ENCODE measurements at places on chromosomes 4 and X.

GRCh38 chr4:157294575-157294974, 74.0 kb downstream of the GRIA2 start:
- no peak for DNase-seq

DNA sequence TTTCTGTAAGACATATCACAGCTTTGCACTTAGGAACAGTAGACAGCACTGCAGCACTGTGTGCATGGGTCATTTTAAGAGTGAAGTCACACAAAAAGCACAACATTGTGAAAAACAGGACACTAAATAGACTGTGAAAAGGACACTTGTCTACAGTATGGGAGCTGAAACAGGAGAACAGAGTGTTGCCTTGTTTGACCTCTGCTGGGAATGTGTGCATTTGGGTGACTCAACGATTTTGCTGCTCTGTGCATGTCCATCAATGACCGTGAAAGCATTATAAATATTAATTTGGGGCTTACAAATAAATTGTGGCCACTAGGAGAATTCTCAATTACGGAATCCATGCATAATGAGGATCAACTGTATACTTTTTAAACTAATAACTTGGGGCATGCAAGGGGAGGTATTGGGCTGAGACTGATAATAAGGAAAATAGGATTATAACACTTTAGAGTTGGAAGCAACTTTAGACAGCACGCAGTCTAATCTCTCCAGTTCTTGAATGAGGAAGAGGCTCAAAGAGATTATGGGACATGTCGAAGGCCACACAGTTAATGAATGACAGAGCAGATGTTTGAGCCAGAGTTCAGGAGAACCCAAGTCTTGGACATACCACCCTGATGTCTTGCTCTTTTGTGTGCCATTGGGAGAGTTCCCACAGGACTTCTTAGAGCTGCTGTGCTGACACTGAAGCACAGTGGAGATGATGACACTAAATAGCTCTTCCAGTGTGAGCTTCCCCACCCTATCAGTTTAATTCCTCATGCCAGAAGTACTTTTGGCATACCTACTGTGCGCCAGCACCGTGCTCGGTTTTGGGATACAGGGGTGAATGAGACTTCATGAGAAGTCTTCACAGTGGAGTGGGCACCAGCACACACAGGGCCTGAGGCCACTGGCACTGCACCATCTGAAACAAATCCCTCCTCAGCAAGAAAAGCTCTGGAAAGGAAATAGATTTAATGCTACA, 79.3 kb downstream of the FRAS1 start:
- no peak for DNase-seq

DNA sequence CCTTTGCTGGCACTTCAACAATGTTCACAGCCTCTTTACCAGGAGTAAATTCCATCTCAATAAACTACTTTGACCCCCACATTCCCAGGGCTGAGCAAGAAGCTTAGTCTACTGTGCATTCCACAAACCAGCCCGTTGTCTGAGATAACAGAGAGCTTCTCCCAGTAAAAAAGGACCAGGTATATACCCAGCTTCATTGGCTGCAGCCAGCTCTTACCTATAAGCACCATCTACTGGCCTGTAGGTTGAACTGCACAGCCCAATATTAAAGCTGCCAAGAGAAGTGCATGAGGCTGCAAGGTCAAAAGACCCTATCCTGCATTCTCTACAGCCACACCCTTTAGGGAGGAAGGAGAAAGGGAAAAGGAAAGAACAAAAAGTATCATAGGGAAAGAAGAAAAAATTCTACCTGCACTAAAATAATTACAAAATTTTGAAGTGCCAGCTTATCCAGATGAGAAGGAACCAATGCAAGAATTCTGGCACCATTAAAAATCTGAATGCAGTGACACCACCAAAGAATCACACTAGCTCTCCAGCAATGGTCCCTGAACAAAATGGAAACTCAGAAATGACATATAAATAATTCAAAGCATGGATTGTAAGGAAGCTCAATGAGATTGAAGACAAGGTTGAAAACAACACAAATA, 45.7 kb upstream of the INTU start:
- no peak for DNase-seq

DNA sequence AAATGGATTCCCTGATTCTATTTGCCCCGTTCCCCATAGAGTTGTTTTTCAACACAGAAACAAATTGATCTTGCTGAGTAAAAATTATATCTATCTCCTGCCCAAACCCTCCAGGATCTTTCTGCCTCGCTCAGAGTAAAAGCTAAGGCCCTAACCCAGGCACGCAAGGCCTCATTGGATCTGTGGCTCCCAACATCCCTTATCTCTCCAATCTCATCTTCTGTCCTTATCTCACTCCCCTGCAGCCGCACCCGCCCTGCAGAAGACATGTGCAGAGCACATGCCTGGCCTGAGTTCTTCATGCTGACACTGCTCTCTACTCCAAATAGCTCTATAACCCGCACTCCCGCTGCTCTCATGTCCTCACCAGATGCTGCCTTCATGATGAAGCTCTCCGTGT, 543.8 kb upstream of the ZFP42 start:
- no peak for DNase-seq

DNA sequence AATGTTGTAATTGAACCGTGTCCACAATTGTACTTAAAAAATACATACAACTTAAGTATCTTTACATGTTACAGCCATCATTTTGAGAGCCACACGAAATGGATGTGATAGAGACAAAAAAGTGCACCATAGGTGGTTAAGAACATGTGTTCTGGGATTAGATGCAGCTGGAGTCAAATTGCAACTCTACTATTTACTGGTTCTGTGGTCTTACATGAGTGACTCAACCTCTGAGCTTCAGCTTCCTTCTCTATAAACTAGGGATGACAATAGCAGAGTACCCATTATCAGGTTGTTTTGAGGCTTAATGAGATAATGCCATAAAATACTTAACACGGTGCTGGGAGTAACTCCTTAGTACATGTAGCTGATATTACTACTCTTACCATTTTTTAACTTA, 130.4 kb downstream of the IDS start:
- DNase-seq: no peak

- DNase-seq: no peak
These were observed 59.1 kb downstream of the SCFD2 start for GRCh38 chr4:53306729-53307128.

DNA sequence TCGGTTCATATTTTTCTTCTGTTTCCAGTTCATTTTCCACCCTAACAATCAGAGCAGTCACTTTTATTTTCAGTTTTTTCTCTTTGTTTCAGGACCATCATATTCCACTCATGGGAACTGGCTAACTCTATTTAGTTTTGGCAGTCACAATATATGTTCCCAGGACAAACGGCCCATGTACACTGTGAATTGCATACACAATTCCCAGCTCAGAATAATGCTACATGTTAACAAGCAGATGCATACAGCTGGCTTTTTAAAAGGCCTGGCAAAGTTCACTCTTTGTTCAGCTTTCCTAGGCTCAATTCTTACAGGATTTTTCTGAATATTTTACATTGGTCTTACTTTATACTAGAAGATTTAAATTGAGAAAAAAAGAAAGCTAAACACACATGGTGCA, 224.9 kb downstream of the ANKRD50 start:
- no peak for DNase-seq

DNA sequence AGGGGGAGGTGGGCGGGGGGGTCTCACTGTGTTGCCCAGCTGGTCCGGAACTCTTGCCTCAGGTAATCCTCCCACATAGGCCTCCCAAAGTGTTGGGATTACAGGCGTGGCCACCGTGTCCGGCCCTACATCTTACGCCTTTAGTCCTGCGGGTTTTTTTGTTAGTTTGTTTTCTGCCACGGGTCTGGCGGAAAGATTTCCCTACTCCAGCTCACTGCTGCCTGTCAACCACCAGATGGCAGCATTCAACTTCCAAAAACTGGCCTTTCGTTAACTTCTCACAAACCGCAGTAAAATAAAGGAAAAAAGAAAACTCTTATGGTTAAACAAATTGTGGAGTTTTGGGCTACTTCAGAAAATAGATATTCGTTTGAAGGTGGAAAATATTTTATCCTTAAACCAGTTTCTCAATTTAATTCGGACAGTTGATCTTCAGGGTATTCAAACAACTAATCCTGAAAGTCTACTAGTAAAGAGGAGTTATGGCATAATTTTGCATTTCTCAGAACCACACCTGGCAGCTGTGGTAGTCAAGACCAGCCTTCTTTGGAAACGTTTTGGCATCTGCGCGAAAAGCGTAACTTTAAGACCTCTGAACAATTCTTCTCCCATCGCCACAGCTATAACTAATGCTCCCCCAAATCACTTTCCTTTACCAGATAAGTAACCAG, 41.1 kb downstream of the LUZP4 start:
- DNase-seq: no peak
